Suppressor macrophage treated with lipopolysaccharide for 1 hour (primary cell): ENCODE measurements at places on chromosomes 1 and 21.

DNA sequence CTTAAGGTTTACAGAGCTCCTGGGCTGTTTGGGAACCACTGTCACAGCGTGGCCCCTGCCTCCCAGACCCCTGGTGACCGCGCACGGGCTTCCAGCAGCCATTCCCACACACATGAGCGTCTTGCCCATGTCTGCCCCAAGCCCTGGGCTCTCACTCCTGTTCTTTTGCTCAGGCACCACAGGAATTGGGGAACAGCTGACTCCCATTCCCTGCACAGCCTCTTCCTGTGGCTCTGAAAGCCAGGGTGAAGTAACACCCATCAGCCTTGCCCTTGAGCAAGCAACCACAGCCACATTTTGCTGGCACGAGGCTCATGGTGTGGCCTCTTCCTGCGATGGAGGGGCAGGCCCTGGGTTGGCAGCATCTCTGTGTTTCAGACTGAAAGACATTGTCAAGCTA lies 14.3 kb upstream of the GPR157 start:
- peak; percentile 74 for DNase-seq

- DNase-seq, result no peak
Observed at GRCh38 chr1:184770181-184770979, 15.7 kb upstream of the EDEM3 start.

GRCh38 chr1:219367496-219367895 lies 193.8 kb downstream of the LYPLAL1 start:
- DNase-seq, result no peak

- DNase-seq, result no peak
Observed at GRCh38 chr1:215076322-215076721, 6.2 kb upstream of the KCNK2 start.

GRCh38 chr1:147748676-147749350 lies 11.6 kb downstream of the GJA5 start:
- DNase-seq, result no peak

GRCh38 chr21:32597205-32597604 lies 11.9 kb upstream of the TCP10L start:
- DNase-seq, result no peak

- DNase-seq, result peak; percentile 71
Observed at GRCh38 chr1:67889953-67890567, 56.8 kb upstream of the GNG12 start.

- no peak for DNase-seq
Observed at GRCh38 chr1:2477309-2477708, 1.2 kb downstream of the PLCH2 start.

GRCh38 chr1:29962831-29963247 lies 726.5 kb downstream of the PTPRU start:
- no peak for DNase-seq

- no peak for DNase-seq
Observed at GRCh38 chr1:155123801-155124200, 3.9 kb upstream of the EFNA1 start.

DNA sequence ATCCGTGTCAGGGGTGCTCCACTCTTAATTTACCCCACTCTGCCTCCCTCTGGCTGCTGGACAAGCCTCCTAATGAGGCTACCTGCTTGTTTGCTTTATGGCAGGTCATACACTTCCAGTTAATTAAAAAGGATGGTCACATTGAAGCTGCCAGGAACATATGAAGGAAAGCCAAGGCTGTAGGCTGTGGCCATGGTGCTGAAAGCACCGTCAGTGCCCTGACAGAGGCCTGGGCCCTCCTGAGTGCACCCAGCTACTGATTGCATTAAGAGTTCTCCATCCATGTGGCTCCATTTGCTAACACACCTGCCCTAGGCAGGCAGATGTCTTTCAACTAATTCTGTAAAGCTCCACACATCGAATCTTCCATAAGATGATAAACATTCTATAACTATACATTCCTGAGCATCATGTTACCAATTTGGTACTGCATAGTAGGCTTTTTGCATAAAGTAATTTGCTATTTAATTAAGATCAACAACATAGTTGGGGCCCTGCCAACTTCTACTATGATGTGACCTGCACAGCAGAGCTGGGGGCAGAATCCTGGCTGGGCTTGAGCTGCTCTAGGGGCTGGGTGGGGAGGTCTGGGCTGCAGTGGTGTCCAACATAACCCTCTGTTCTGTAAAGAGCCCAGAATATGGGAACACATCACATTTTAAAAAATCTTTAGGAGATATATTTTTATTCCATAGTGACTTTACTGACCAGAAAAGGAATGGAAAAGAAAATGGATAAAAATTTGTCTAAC lies 224.8 kb downstream of the SIPA1L2 start:
- DNase-seq, result no peak

DNA sequence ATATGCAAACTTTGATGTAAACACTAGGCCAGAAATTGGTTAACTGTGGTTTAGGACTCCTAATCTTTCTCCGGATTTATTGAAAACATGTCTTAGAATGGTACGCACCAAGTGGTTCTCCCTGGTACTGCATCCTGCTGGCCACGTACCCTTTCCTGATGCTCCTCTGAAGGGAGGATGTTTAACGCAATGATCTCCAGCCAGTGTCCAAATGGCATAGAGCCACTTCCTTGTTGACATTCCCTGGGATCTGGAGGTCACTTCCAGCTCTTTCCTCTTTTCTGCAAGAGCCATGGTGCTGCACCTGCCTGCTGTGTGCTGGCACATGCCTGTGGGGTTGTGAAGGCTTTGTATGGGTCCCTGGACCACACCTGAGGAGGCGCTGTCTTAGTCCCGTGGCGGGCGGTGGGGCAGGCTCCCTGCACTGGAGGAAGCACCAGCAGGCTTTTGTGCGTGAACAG lies 53.9 kb downstream of the GALNT2 start:
- DNase-seq, result peak; percentile 35

DNA sequence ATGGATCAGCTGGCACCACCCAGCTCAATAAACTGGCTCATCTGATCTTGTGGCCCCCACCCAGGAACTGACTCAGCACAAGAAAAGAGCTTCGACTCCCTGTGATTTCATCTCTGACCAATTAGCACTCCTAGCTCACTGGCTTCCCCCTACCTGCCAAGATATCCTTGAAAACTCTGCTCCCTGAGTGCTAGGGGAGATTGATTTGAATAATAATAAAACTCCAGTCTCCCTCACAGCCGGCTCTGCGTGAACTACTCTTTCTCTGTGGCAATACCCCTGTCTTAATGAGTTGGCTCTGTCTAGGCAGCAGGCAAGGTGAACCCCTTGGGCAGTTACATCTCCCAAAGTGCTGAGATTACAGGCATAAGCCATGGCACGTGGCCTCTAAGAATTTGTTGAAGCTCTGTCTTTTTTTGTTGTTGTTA lies 11.8 kb upstream of the RHBDL2 start:
- DNase-seq, result no peak

DNA sequence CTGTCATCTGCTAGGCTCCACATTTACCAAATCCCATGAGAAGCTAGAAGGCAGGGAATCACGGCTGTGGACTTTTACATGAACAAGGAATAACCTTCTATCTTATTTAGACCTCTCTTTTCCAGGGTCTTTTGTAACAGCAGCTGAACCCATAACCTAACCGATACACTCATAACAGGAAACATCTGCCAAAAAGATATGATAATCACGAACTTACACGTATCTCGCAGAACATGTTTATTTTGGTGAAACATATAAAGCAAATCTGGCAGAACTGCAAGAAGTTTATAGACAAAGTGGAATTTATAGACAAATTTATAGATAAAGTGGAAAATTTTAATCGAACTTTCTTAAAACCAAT lies 20.4 kb downstream of the TINAGL1 start:
- no peak for DNase-seq

GRCh38 chr1:52727114-52727586 lies 897 bp downstream of the ZYG11B start:
- peak; percentile 31 for DNase-seq

DNA sequence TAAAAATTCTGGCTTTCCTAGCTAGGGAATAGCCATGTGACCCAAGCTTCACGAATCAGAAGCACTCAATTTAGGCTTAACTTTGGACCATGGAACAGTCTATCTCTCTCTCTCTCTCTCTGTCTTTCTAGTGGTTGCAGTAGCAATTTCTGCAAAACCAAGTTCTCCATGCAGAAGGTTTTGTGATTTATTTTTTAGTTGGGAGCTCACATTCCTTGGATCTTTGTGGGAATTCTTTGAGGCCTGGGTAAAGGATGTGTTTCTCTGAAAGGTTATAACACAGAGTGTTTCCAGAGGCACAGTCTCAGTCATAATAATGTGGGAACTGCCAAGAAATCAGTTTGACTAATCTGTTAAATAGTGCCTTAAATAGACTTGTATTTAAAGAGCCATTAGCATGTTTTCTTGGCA lies 112.3 kb upstream of the COL11A1 start:
- DNase-seq, result no peak

GRCh38 chr1:54940042-54940441 lies 40.4 kb upstream of the TMEM61 start:
- no peak for DNase-seq

DNA sequence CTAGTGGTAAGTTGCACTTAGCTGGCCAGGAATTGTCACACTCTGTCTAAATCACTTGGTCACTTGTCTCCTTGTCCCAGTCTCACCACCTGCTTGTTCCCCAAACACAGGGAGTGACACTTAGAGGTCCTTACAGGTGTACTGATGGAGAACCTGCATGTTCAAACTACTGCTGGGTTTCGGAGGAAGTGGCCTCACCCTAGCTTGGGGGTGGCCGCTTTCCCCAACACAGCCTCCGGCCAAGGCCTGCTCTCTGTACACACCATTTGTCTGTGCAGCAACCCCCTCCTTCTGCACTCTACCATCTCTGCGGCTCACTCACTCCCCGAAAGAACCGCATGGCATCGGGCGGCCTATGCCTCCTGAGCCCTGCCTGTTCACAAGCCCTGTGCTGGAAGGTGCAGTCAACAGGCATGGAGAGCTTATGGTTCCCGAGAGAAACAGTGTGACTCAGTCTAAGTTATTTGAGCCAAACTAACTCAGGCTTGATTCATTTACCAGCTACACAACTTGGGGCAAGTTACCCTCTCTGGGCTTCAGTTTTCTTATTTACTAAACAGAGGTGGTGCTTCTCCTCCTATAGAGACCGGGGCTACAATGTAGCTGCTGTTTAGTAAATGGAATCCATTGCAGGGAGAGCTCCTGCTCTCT lies 10.5 kb upstream of the SPRR4 start:
- DNase-seq, result no peak

DNA sequence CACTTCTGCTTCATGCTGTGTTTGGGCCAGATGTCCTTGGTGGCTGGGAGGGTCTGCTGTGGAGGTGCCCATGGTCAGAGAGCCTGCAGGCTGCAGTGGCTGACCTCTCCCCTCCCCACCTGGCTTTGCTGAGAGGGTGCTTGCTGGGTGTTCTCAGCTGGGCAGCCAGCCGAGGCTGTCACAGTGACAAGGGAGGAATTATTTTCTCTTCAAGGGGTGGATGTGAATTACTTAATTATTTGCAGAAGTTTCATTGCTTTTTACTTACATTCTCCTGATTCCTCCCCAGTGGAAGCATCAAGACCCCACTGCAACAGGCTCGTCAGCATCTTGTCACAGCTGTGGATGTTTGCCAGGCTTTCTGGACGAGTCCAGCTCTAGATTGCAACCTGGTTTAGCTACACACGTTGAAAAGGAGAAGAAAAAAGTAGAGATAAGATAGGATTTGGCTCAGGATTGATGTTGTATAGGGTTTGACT lies 70.3 kb downstream of the GALNT2 start:
- no peak for DNase-seq

- no peak for DNase-seq
Observed at GRCh38 chr1:193176113-193176512, 10.3 kb downstream of the B3GALT2 start.

- DNase-seq, result no peak
Observed at GRCh38 chr21:24411429-24411828, 1195.9 kb downstream of the MRPL39 start.

GRCh38 chr1:67532452-67533216 lies 102.4 kb upstream of the SERBP1 start:
- DNase-seq, result peak; percentile 66

GRCh38 chr1:212470059-212470458 lies 37.3 kb downstream of the NENF start:
- DNase-seq, result no peak

- peak; percentile 47 for DNase-seq
Observed at GRCh38 chr21:38878379-38879179, 72.8 kb downstream of the ETS2 start.

- no peak for DNase-seq
Observed at GRCh38 chr1:47926461-47926999, 70.7 kb downstream of the TRABD2B start.

DNA sequence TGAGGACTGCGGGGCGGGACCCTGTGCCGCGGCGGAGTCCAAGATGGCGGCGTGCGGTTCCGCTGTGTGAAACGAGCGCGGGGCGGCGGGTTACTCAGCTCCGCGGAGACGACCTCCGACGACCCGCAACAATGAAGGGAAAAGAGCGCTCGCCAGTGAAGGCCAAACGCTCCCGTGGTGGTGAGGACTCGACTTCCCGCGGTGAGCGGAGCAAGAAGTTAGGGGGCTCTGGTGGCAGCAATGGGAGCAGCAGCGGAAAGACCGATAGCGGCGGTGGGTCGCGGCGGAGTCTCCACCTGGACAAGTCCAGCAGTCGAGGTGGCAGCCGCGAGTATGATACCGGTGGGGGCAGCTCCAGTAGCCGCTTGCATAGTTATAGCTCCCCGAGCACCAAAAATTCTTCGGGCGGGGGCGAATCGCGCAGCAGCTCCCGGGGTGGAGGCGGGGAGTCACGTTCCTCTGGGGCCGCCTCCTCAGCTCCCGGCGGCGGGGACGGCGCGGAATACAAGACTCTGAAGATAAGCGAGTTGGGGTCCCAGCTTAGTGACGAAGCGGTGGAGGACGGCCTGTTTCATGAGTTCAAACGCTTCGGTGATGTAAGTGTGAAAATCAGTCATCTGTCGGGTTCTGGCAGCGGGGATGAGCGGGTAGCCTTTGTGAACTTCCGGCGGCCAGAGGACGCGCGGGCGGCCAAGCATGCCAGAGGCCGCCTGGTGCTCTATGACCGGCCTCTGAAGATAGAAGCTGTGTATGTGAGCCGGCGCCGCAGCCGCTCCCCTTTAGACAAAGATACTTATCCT lies 430 bp downstream of the RBM15 start:
- peak; percentile 61 for DNase-seq

DNA sequence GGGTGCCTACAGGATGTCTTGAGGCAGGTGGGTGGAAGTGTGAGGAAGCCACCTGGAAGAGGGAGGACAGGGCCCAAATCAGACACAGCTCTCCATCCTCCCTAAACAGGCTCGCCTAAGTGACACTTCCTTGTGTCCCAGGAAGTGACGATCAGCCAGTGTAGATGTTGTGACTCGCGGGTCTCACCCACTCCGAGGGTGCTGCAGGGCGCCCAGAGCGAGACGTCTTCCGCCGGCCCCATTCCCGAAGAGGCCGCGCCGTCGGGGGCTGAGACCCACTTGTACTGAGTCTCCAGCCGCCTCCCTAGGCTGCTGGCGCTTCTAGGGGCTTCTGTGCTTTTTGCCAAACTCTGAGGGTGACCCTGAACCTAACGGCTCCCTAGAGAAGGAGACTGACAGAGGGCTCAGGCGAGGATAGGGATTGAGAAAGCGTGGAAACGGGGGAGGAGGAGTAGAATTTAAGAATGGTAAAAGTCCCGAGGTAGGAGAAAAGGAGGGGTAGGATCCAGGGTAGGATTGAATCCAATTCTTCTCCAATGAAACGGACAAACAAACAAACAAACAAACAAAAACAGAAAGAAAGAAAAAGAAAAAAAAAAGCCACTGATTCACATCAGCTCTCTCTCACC lies 543 bp upstream of the MARK1 start:
- DNase-seq, result no peak

GRCh38 chr1:150760013-150760412 lies 5.6 kb downstream of the CTSS start:
- peak; percentile 56 for DNase-seq

GRCh38 chr1:226702957-226703831 lies 35.9 kb downstream of the ITPKB start:
- DNase-seq, result peak; percentile 87

- DNase-seq, result no peak
Observed at GRCh38 chr1:1826356-1827088, 48.3 kb upstream of the NADK start.
